Renal cortex interstitium (tissue), 15 donors: ENCODE measurements at places on chromosomes 2 and 18. TPM values are rescaled to one million over a fixed set of nuclear protein-coding genes. Genes with fewer than 3 reads are reported as not detected.

Gene NEU4
- 2.2 TPM for polyA plus RNA-seq

Gene APCDD1
- 113 TPM for polyA plus RNA-seq

DNA sequence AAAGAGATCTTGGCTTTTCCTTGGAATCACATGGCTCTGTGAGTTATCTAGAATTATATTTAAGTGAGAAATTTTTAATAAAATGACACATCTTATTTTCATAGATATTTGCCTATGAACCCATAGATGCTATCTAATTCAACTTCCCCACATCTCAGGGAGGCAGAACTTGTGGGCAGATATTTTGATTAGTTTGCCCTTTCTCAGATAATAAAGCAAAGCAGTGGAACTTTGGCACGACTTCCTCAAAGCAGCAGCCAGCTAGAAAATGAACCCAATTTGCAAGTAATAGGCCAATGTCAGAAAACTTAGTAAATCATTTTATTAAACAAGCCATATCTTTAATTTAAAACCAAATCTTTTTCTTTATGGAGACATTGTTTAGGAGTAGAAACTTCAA, 32.7 kb downstream of the RAB27B start:
- DNase-seq = no peak

GRCh38 chr18:56189615-56190014, 448.8 kb downstream of the TXNL1 start:
- no peak for DNase-seq

GRCh38 chr2:191544461-191545062, 133.4 kb upstream of the NABP1 start:
- DNase-seq = no peak
